ENCODE measurements at places on chromosomes 2 and 18.

DNA sequence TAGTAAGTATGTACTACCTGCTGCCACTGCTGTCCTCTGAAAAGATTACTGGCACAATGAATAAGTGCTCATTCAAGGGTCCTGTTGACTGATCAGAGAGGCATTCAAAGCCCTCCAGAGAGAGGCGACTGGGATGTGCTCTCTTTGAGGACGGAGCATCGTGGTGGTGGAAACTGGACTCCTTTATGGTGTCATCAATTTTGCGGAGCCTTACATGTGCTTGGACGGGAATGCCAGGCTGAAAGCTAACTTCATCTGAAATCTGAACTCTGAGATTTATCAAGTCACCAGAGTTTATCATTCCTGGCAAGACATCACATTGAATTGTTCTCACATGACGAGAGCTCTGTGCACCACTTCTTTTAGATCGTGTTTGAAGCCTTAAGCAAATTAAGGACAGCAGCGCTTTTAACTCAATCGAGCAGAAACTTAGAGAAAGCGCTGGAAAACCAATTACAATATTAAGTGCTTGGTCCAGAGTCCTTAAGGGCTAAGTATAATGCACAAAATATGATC, 138.3 kb downstream of the NCK2 start:
- no peak for DNase-seq

DNA sequence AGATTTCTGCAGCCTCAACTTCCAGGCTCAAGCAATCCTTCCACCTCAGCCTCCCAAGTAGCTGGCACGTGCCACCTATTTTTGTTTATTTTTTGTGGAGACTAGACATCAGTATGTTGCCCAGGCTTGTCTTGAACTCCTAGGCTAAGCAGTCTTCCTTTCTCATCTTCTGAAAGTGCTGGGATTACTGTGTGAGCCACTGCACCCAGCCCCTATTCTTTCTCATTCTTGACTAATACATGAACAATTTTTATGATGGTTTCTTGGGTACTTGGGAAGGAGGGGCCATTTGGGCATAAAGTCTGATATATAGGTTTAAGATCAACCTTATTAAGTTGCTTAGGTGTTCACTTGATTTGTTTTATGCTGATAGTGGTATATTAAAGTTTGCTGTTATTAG, 26.2 kb downstream of the EPC2 start:
- DNase-seq: no peak

GRCh38 chr2:45000921-45001868, 8.1 kb downstream of the SIX2 start:
- DNase-seq: no peak

DNA sequence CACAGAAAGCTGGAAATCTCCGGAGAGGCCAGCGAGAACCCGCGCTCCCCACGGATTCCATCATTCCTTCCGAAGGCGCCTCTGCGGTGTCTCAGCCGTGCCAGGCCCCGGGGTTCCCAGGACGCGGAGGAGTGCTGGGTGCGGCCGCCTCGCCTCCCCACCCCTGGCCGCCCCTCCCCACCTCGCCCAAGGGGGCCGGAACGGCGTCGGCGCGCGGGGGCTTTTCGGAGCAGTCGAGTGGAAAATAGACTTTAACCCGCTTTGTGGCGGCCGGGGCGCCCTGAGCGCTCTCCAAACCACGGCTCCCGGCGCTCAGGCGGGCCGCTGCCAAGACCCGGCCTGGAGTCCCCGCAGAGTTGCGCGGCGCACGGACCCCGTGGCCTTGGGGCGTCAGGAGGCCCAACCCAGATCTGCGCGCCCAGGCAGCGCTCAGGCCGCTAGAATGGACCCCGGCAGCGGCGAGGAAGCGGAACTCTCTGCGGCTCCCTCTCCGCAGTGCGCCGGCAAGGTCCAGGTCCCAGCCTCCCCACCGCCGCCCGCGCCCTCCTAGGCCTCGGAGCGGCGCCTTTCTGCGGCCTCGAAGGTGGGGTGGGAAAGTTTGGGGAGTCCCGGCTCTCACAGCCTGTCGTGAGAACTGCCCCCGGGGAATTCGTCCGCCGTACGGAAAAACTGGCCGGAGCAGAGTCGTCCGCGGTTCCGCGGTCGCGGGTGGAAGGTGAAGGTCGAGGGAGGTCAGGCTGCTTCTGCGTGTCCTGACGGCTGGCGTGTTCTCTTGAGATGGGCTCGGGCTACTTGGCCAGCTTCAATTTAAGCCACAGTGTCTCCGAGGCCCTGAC, 1.2 kb upstream of the EMX1 start:
- peak; percentile 40 for DNase-seq

GRCh38 chr2:25301453-25302352, 40.0 kb downstream of the DNMT3A start:
- DNase-seq: peak; percentile 50

DNA sequence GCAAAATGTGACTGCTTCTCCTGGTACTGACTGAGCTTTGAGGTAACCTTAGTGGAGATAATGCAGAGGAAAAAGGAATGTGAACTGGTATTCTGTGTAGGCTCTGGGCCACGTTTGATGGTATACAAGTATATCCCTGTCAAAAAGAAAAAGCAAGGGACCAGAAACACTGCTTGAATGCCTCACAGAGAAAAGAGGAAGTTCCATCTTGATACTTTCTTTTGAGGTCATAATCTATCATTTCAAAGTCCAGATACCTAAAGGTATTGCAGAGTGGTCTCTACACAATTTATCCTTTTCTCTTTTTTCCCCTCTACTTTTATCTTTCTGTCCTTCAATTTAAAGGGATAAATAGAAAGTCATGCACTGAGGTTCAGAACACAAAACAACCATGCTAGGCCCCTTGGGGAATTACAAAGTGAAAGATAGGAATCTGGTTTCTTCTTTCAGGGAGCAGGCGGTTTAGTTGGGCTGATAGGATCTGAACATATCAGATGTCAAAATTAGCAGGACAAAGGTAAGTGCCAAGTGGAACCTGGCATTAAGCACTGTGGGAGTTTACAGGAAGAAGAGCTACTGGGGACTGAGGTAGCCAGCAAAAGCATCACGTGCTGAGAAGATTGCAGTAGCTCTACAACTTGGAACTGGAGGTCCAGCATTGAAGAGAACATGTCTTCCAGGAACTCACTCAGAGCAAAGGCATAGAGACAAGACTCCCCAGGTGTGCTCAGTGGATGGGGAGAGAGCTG, 121.2 kb downstream of the LYPD6 start:
- no peak for DNase-seq

- DNase-seq: no peak
These were observed 529.9 kb upstream of the KLHL29 start for GRCh38 chr2:22855081-22855480.

Data from CD4-positive, alpha-beta T cell treated with Interleukin-21 for 1 hour (primary cell).